ENCODE measurements at places on chromosomes 13 and 19.

GRCh38 chr13:52348983-52349780, 56.8 kb downstream of the THSD1 start:
- DNase-seq: peak; percentile 8

GRCh38 chr13:45781553-45782326, 69.8 kb downstream of the SIAH3 start:
- peak; percentile 42 for DNase-seq

- DNase-seq: no peak
Observed at GRCh38 chr19:4602173-4602788, 37.0 kb upstream of the TNFAIP8L1 start.

- DNase-seq: peak; percentile 44
Observed at GRCh38 chr13:113350065-113350937, 13.6 kb downstream of the GRTP1 start.

DNA sequence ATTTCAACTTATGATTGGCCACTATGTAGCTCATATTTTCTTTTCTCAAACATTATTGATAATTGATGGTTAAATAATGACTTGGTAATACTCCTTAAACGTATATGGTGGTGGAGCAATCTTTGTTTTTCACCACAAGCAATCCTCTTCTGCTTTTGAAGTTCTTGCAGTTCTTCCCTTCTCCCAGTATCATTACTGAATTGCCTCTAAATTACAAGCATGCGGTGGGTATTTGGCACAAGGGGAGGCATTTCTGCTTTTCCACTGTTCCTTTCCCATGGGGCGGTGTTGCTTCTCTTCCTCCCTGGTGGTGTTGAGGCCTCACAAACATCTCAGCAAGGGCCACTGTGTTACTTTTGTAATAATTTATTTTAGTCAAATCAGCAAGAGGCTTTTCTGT, 234.4 kb upstream of the RXFP2 start:
- no peak for DNase-seq

GRCh38 chr13:100234524-100235136, 145.7 kb downstream of the PCCA start:
- no peak for DNase-seq

DNA sequence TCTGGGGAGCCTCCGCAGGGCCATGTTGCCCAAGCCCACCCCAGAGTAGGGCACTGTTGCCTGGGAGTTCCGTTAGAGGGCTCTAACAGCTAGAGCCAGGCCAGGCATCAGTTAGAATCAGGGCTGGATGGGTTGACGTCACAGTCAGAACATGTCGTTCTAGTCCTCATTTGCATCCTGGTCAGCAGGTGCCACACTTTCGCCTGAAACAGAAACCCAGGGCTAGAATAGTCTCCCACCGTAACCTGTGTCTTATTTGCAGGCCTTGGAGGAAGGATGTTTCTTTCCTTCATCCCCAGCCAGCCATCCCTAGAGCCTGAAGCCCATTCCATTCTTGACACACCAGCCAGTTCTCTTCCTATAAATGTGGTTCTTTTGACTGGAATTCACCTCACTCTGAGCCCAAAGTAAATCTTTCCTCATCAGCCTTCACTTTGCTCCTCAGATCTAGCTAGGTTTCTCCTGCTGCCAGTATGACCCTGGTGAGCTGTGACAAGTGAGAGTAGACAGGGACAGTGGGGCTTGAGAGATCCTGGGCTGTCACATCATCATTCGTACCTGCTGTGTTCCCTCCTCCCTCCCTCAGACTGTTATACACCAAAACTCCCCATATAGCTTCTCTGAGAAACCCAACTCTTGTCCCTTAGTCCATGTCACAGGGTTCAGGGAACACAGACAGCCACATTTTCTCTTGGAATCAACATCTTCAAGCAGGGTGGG, 12.2 kb upstream of the CCDC97 start:
- DNase-seq: no peak

DNA sequence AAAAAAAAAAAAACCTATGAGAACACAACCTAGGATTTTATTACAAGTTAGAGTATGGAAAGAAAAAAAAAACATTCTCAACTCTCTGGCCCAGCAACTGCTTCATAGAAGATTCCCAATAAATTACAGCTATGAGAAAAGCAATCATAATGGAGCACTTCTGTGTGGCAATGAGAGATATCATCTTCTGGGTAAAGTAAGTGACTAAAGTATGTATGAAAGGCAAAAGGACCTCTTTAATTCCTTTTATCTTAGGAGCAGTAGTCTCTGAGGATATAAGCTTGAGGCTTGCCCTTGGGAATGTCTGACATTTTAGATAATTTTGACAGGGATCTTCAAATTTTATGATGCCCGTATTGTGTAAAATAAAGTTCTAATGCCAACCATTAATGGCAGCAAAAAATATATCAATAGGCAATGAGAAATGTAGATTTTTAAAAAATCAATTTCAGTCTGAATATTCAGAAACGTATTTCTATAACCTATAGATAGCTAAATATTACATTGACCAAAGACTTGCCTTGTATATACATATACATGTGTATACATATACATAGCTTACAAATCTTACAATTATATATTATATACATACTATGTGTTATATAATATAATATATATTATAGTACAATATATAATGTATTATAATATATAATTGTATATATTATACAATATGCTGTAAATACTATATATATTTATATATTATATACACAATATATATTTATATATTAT, 823.9 kb upstream of the SLITRK1 start:
- DNase-seq: peak; percentile 15

- peak; percentile 11 for DNase-seq
Observed at GRCh38 chr19:17246681-17247425, 1.1 kb upstream of the NR2F6 start.

GRCh38 chr19:38362076-38362945, 12.1 kb upstream of the PSMD8 start:
- peak; percentile 88 for DNase-seq

DNA sequence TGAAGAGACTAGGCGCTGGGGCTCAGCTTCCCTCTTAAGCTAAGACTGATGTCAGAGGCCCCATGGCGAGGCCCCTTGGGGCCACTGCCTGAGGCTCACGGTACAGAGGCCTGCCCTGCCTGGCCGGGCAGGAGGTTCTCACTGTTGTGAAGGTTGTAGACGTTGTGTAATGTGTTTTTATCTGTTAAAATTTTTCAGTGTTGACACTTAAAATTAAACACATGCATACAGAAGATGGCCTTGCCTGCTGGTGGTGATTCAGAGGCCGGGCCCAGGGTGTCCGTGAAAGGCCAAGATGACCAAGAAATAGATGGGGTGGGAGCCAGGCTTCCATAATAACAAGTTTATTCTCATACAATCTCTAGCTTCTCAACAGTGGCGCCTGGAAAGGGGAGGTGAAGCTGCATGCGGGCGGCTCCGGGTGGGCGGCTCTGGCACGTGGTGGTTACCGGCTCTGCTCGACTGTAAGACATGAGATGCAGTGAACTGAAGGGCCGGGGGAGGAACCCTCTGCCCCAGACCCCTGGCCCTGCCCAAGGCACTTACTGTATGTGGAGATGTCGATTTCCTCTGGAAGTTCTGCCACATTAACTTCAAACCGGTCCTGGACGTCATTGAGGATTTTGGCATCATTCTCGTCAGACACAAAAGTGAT, 10.5 kb downstream of the DDX39A start:
- peak; percentile 23 for DNase-seq

- DNase-seq: no peak
Observed at GRCh38 chr19:43478323-43478722, 12.9 kb upstream of the LYPD3 start.

DNA sequence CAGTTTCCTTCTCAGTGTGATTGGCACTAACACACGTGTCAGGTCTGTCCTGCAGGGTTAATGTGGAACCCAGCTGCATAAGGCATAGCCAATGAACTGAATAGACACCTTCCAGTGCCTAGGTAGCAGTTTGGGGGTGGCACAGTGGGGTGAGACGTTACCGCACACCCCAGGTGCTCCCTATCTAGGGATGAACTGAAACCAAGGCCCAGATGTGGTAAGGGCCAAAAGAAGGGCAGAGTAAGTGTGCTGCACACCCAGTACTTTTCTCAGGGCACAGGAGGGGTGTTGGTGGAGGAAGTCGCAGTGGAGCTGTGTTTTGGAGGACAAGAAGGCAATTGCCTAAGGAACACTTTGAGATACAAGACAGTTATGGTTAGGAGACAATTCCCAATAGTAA, 317.9 kb upstream of the TSHZ3 start:
- DNase-seq: no peak

DNA sequence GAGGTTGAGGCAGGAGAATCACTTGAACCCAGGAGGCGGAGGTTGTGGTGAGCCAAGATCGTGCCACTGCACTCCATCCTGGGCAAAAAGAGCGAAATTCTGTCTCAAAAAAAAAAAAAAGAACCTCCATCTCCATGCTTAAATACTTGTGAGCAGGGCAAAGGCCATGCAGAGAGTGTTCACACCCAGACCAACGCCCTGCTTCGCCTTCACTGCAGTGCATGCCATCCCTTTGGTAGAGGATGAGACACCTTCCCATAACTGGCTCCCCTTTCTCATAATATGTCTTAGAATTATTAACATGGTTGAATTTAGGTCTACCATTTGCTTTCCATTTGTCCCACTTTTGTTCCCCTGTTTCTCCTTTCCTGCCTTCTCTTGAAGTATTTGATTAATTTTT, 15.4 kb downstream of the BBC3 start:
- no peak for DNase-seq

GRCh38 chr13:110360598-110360997, 53.5 kb downstream of the COL4A2 start:
- no peak for DNase-seq

GRCh38 chr13:110290826-110291225, 16.1 kb downstream of the COL4A1 start:
- DNase-seq: no peak

- DNase-seq: peak; percentile 81
Observed at GRCh38 chr19:38263689-38264485, 486 bp upstream of the SPINT2 start.

GRCh38 chr19:13984186-13984585, 21.9 kb downstream of the RFX1 start:
- no peak for DNase-seq

GRCh38 chr13:31334994-31335557, 135.3 kb downstream of the B3GLCT start:
- DNase-seq: no peak

GRCh38 chr13:103078158-103078557, 11.9 kb upstream of the SLC10A2 start:
- peak; percentile 49 for DNase-seq

- DNase-seq: no peak
Observed at GRCh38 chr13:20579191-20579590, 12.2 kb downstream of the IFT88 start.

DNA sequence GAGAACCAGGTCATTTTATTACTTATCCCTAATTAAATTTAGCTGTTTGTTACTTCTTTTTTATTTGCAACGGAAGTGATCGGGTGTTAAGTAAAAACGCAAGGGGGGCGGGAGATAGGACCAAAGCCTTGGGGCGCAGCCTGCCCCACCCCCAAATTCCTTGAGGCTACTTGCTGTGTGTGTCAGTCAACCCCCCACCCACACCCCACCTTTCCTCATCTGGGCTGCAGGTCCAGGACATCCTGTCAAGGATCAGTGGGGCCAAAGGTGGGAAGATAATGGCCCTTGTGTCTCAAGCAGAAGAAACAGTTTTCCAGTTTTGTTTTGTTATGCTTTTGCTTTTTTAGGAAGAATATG, 1.2 kb upstream of the FOXO1 start:
- peak; percentile 39 for DNase-seq

- DNase-seq: no peak
Observed at GRCh38 chr19:29404951-29405727, 120.7 kb upstream of the VSTM2B start.

DNA sequence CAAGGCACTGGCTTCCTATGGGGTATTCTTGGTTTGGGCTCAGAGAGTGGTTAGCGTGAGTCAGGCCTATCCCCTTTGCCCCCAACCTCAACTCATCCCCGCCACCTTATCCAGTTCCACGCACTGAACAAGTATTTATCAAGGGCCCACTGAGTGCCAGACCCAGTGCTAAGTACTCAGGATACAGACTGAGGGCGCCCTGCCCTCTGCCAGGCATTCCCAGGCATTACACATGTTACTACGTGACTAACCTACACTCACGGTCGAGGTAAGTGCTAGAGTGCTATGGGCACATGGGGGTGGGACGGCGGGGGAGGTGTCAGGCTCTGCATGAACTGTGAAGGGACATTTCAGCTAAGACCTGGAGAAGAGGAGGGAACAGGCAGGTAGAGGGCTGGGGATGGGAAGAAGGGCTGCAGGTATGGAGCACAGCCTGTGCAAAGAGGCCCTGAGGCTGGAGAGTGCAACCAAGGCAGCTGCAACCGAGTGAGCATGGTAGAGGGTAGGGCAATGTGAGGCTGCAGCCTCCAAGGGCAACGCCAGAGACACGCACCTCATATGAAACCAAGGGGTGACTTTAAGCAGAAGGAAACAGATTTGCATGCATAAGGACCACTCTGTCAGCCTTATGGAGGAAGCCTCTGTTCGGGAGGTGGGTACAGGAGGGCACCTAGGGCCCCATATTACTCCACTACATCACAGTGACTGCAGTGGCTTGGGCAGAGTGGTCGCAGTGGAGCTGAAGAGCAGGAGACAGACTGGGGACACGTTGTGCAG, 22.5 kb downstream of the DHRS12 start:
- DNase-seq: peak; percentile 64

- no peak for DNase-seq
Observed at GRCh38 chr19:58315580-58315979, 10.4 kb downstream of the ERVK3-1 start.

DNA sequence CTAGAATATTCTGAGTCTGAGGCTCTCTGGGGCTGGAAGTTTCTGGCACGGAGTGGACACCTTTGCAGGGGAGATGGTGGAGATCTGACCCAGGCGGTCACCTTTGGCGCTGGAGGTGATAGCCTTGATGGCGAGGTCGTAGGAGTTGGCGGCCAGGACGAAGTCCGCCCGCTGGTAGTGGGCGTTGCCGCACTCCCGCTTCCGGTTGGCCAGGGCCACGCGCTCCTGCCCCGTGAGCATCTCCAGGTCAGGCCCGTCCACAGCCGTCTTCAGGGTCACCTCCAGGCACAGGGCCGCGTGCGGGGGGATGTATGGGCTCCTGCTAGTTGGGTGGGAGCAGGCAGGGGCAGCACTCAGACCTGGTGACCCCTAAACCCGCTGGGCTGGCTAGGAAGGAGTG, 5.3 kb downstream of the FKBP8 start:
- DNase-seq: no peak
